ENCODE measurements at places on chromosomes 3 and 15. TPM values are rescaled to one million over a fixed set of nuclear protein-coding genes. Genes with fewer than 3 reads are reported as not detected.

DNA sequence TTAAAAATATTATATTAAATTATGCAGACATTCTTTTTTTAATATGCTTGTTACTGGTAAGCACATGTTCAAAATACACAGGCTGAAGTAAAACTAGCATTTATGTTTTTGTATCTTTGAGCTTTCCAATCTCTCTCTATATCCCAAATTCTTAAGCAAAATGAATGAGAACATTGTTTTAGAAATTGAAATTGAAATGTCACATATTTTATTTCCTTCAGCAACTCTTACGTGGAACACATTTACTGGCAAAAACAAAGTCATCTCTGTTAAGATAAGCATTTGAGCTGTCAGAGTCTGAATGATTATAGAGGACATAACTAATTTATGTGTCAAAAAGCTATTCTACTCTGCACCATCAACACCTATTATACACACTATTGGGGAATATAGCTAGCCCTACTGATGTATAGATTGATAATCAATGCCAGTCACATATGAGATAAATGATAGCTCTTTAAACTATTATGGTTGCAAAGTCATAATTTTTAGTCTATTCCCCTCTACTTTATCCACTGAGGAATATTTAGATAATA, 535.4 kb upstream of the BCHE start:
- no peaks in the 10 kb centered on the region for H3K27me3 ChIP-seq
- no peaks in the 10 kb centered on the region for H3K36me3 ChIP-seq
- no peaks in the 10 kb centered on the region for H3K4me1 ChIP-seq
- H3K4me3 ChIP-seq = no peak overlapping the region
- H3K27ac ChIP-seq = no peak overlapping the region
- DNase-seq = no peak

DNA sequence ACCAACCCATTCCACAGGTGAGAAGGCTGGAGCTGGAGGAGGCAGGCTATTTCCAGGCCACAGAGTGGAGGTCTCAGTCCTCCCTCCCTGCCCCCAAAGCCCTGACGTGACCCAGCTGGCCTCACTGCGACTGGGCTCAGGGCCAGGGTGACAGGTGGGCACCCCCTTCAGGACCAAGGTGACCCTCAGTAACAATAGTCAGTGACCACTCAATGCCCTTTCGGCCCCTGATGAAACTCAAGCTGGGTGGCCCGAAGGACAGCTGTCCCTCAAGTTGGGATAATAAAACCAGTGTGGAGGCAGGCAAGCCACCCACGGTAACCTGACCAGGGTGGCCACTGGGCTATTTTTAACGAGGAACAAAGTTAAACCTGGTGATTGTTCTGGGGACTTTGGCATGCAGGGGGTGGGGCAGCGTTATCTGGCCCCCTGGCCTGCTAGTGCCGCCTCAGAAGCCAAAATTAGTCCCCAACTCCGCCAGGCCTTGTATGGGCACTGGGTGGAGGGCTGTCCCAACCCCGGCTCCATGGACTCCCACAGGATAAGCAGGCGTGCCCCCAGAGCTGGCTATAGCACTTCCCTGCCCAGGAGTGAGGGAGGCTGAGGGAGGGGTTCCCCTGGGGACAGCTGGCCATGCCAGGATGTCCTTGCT, 1.1 kb downstream of the TNNC1 start:
- DNase-seq = no peak
- no peak overlapping the region for H3K4me3 ChIP-seq
- H3K36me3 ChIP-seq = peaks cover 9% of the 10 kb centered on the region
- no peak overlapping the region for H3K27ac ChIP-seq

DNA sequence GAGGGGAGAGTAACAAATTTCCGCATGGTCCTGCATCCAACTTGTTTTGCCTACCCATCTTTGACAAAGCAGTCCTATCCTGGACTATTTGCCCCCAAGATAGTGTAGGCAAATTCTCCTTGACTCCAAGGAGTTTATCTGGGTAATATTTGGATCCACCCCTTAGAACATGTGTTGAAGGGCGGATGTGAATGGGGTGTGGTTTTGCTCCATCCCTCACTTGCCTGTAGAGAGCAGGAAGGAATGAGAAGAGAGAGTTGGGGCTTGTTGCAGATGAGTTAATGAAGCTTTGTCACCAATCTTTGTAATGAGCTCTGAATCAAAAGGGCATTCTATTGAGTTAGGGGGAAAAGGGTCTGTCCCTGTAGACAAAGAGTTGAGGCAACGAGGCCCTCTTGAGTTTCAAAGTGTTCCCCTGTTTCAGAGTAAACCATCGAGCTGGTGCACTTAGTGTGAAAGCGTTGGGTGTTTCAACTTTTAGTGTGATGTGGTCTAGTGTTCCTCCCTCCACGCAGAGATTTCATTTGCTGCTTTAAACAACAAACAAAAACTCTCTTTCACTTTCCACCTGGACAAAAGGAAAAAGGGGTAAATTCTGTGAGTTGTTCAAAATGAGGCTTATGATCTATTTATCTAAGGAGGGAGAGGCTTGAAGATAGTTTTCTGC, 42.2 kb upstream of the PPARG start:
- no peak overlapping the region for H3K27ac ChIP-seq
- peaks cover 23% of the 10 kb centered on the region for H3K27me3 ChIP-seq
- peaks cover 5% of the 10 kb centered on the region for H3K4me1 ChIP-seq
- H3K36me3 ChIP-seq = no peaks in the 10 kb centered on the region

DNA sequence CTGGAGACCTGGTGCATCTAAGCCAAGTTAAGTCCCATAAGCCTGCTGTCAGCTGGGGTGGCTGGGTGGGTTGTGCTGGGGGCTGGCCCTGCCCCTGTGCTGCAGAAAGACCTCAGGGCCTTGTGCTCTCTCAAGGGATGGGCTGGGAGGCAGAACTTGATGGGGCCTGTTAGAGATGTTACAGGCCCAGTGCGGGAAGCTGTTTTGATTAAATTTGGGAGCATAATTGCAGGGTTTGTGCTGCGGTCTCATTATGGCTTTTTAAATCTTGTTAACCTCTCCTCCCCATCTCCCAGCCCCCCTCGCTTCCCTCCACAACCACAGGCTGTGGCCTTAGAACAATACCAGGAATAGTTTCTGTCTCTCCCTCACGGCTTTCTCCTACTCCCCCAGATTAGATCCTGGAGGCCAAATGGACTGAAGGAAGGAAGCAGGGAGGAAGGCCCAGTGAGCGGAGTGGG, 87.6 kb upstream of the TLE3 start:
- peaks cover 3% of the 10 kb centered on the region for H3K4me1 ChIP-seq
- no peaks in the 10 kb centered on the region for H3K36me3 ChIP-seq
- peaks cover 4% of the 10 kb centered on the region for H3K27me3 ChIP-seq
- no peak for DNase-seq
- no peak overlapping the region for H3K4me3 ChIP-seq

DNA sequence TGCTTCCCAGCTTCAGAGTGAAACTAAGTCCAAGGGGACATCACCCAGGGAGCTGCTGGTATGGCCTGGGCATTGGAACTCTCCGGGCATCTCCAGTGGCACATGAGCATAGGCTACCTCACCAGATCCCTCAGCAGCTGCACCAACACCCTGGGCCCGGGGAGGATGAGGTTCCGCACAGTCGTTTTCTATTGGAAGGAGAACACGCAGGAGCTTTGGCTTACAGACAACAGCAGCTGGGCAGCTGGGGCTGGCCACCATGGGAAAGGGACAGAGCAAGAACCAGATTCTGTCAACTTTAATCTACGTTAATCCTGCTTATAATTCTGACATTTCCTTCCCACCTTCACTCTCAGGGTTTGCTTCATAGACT, 65.5 kb downstream of the MYO1E start:
- peaks cover 1% of the 10 kb centered on the region for H3K27me3 ChIP-seq
- no peak overlapping the region for H3K4me3 ChIP-seq
- H3K27ac ChIP-seq = no peak overlapping the region
- DNase-seq = no peak
- no peaks in the 10 kb centered on the region for H3K36me3 ChIP-seq

DNA sequence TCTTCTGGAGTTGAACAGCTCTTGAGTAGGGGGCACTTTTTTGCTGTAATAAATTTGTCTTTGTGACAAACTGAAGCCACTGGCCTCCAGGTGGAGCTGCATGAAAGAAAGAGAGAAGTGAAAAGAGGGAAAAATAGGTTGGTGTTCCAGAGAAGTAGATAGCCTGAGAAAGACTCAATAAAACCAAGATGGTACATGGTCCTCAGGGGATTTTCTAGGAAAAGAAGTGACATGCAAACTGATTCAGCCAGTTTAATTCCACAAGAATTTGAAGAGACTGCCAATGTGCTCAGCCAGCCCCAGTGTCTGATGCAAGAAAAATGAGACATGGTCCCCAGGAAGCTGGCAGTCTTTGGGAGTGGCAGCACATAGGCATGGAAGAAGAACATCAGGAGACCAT, 152.7 kb downstream of the CD47 start:
- peaks cover 2% of the 10 kb centered on the region for H3K27me3 ChIP-seq
- no peak overlapping the region for H3K4me3 ChIP-seq
- peak; percentile 18 for DNase-seq
- H3K4me1 ChIP-seq = peaks cover 22% of the 10 kb centered on the region
- H3K27ac ChIP-seq = no peak overlapping the region
- no peaks in the 10 kb centered on the region for H3K36me3 ChIP-seq

Gene FETUB
- total RNA-seq = not detected

Gene ABI3BP
- not detected for total RNA-seq

Gene CLRN1
- not detected for total RNA-seq

Gene ISG20
- total RNA-seq = 82.8 TPM

Gene LRRC49
- total RNA-seq = not detected

Gene GHRL
- 0.22 TPM for total RNA-seq

Gene C2CD4A
- 0.67 TPM for total RNA-seq

Gene ZNF717
- 15.2 TPM for total RNA-seq

Gene NEK4
- total RNA-seq = 16.2 TPM
